ENCODE measurements at places on chromosomes 2 and 18. TPM values are rescaled to one million over a fixed set of nuclear protein-coding genes. Genes with fewer than 3 reads are reported as not detected.

Gene CNGA3
- not detected for total RNA-seq

GRCh38 chr18:3100498-3101132 lies 87.7 kb upstream of the LPIN2 start:
- no peak for DNase-seq

DNA sequence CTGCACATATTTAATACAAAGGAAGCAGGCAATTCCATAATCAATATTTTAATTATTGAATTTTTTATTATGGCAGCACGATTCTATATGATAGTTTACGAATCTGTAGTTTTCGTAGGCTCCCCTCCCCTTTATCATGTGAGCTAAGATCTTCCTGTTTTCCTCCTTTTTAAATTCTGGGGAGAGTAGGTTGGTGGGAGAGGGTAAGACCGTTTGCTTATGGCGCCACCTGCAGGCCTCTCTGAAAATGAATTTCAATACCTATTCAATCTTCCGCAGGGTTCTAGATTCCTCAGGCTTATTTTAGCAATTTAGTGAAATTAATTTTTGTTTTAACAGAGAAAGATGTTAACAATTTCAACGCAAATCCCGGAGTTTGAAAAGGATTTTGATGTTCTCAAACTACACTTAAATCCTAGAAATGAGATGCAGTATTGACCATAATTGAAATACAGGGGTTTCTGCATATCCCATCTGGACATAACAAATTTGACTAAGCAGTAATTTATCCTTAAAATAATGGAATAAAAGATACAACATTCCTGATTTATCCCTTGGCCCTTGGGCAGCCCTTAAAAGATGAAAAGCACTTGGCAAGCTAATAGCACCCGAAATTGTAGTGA lies 12.8 kb upstream of the GBX2 start:
- no peak for DNase-seq

Gene CD8B2
- not detected for total RNA-seq

Gene SIX3
- not detected for total RNA-seq

- no peak for DNase-seq
These were observed 251.0 kb upstream of the CHAC2 start for GRCh38 chr2:53516650-53517049.

DNA sequence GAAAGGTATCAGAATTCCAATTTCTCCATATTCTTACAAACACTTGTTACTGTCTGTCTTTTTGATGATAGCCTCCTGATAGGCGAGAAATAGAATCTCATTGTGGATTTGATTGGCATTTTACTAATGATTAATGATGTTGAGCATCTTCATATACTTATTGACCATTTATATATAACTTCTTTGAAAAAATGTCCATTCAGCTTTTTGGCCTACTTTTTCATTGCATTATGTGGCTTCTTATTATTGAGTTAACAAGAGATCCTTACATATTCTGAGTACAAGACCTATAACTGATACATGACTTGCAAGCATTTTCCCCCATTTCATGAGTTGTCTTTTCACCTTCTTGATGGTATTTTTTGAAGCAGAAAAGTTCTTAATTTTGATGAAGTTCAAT lies 54.6 kb downstream of the QPCT start:
- no peak for DNase-seq

DNA sequence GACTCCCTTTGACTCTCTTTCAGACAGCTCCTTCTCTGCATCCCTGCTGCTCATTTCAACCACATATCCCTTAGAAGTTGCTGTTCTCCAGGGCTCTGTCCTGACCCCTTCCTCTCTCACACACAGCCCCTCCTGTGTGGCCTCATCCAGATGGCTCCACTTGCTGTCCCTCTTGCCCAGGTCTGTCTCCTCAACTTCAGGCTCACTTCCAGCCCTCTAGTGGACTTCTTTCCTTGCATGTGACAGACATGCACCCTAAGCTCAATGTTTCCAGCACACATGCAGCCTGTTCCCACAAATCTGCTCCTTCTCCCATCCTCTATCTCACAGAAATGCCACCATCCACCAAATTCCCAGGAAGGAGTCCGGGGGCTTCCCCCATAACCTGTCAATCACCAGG lies 9.0 kb upstream of the MRPL19 start:
- DNase-seq: no peak

DNA sequence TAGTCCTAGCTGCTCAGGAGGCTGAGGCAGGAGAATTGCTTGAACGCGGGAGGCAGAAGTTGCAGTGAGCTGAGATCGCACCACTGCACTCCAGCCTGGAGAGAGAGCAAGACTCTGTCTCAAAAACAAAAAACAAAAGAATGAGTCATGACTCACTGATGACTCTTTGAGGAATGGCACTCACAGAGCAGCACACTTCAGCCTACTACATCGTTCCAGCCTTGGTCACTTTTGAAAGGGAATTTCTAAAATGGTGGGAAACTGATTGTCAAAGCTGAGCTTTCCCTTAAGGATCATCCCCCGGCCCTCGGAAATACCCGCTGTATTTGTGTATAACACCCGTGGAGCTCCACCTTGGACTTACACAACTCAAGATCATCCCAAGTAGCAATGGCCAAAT lies 217.3 kb upstream of the HS6ST1 start:
- DNase-seq: no peak

DNA sequence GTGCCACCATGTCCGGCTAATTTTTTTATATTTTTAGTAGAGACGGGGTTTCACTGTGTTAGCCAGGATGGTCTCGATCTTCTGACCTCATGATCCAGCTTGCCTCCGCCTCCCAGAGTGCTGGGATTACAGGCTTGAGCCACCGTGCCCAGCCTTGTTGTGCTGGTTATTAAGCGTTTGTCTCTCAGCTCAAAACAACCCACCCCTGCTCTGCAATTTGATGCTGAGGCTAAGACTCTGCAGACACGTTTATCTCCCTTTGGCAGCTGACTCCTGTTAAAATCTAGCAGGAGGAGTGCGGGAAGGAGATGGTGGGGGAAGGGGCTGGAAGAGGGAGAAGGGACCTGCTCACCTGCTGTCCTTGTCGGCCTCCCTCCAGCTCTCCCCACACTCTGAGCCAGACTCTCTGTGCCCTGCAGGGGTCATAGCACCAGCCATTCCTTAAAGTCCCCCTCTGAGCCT lies 29.9 kb upstream of the IMPA2 start:
- DNase-seq: no peak

Gene KLHL29
- total RNA-seq: 8.7 TPM

Gene DQX1
- not detected for total RNA-seq

DNA sequence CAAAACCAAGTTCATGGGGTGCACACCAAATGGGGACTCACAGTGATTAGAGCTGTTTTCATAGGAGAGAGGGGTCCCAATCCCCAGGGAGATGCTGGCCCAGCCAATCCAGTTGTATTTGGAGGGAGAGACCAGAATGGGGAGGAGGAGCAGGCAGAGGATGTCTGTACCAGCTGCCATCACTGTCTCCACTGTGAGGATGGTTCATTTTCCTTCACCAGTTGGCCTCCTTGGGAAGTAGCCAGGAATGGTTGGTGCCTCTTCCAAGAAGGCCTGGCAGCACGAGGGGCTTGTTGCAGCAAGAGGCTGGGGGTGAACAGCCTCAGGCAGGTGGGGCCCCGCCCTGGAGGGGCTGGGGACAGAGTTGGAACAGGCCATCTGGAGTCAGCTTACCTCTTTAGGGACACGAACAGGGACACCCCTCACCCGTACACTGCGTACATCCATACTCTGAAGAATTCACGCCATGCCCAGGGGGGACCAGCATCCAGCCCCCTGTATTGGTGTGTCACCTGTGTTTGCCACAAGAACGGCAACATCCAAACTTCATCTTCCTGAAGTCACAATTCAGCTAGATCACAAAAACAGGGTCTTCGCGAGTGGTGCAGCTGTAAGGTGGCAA lies 161.7 kb upstream of the ZNF236 start:
- DNase-seq: peak; percentile 13

GRCh38 chr2:177619461-177619860 lies 226.9 kb downstream of the AGPS start:
- DNase-seq: no peak
